Activated CD4-positive, alpha-beta memory T cell treated with anti-CD3 and anti-CD28 coated beads, Interleukin-2, amount 10 ng/mL, durations not matched to agents 7 days and 5 days (primary cell): ENCODE measurements at places on chromosomes 2 and 18. TPM values are rescaled to one million over a fixed set of nuclear protein-coding genes. Genes with fewer than 3 reads are reported as not detected.

PDE1A gene
- total RNA-seq, result not detected

NPPC gene
- total RNA-seq, result not detected

SPATA3 gene
- 0.35 TPM for total RNA-seq

UGT1A6 gene
- not detected for total RNA-seq

LIMS3 gene
- total RNA-seq, result 3.7 TPM

KCNK3 gene
- total RNA-seq, result not detected

TGFA gene
- not detected for total RNA-seq

CACNB4 gene
- total RNA-seq, result 0.30 TPM

TWIST2 gene
- not detected for total RNA-seq
